ENCODE measurements at places on chromosomes 12 and 14.

DNA sequence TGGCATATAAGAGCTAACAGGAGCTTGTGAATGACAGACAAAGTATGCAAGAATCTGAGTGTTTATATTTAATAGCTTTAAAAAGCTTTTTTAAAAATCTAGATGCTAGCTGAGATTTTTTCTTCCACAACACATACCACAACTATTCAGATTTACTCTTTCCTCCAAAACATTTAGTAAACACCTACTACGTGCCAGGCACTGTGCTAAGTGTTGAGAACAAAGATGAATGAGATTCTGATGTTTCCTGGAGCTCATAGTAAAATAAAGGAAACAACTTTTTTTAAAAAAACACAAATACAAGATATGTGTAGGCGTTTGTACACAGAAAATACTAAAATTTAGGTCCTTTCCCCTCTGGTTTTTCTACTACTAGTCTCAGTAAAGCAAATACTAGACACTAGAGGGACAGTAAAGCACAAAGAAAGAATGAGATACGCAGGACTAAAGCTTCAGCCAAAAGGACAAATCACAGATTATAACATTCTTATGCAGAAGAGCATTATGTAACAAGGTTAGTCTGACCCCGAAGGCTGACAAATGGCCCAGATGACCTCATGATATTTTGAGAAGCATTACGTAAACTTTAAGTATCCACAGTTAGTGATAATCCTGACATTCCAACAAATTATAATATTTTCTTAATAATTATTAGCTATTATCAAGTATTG, 78.6 kb upstream of the PAWR start:
- DNase-seq = no peak

- no peak for DNase-seq
Observed at GRCh38 chr12:104805186-104805585, 152.9 kb downstream of the SLC41A2 start.

- DNase-seq = peak; percentile 72
Observed at GRCh38 chr12:4379405-4379804, at the start of gene FGF23. Gene FGF23 (minus strand): TSS chr12:4379712. CDS start chr12:4379582, 130 bp downstream.

DNA sequence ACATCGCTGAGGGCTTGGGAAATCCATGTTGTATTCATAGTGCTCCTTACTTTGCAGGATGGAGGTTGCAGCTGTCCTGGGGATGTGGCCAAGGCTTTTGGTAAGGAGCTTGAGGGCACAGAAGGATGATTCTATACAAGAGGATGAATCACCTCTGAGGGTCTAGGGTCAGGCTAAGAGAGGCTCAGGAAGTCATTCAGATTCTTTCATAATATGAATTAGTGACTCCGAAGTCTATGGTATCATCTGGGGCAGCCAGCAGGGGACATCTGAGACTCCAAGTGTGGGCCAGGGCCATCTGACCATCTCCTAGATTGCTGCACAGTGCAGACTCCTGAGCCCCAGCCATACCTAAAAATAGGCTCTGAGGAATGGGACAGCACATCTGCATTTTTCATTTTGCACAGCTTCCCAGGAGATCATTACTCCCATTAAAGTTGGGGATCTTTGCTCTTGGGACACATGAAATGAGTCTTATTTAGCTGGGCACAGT, 4.8 kb downstream of the GMPR2 start:
- DNase-seq = no peak

GRCh38 chr12:117854339-117855012, 114.3 kb downstream of the KSR2 start:
- DNase-seq = no peak

DNA sequence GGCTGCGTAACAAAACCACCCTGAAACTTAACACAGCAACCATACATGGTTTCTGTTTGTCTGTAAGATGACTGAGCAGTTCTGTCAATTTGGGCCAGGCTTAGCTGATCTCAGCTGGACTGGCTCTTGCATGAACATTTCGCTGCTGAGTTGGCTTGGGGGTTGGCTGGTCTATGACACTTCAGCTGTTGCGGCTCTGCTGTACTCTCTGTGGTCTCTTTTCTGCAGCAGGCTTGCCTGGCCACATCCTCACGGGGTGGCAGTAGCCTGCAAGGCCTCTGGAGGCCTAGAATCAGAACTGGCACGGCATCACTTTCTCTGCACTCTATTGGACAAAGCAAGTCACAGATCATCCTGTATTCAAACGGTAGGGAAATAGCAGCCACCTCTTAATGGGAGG, 216.2 kb downstream of the BCL11B start:
- DNase-seq = peak; percentile 27

DNA sequence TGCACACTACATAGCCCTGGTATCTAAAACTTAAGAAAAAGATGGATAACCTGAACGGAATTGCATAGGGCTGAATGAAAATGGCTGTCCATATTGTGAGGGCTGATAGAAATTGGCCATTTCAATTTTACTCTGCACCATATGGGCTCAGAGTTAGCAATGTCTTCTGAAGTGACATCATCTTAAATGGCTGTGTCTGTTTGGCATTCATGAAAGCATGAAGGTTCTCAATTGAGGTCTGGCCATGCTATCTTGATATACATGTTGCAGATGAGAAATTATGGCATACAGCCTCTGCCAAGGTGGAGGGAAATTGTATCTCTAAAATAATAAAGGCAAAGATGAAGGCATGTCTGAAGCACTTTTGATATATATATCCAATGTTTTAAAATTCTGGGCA, 226.0 kb upstream of the PDE3A start:
- DNase-seq = no peak

DNA sequence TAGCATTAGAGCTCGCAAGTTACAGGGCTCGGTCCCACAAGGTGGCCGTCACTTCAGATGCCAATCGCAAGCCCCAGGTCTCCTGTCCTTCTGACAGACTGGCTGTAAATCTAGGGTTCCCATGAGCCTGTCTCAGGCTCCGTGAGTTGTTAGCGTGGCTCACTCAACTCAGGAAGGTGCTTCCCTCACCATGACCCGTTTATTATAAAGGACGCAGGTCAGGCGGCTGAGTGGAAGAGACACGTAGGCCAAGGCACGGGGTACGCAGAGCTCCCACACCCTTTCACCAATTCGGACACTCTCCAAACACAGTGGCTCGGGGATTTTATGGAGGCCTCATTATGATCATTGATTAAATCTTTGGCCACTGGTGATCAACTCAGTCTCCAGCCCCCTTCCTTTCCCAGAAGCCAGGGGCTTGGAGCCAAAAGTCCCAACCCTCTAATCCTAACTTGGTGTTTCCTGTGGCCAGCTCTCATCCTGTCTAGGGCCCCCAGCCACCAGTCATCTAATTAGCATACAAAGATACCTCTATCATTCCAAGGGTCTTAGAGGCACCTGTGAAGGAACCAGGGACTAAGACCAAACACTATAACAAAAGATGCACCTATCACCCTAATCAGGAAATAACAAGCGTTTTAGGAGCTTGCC, 25.8 kb upstream of the LRTM2 start:
- no peak for DNase-seq

- no peak for DNase-seq
Observed at GRCh38 chr12:65016881-65017650, 104.0 kb downstream of the WIF1 start.

DNA sequence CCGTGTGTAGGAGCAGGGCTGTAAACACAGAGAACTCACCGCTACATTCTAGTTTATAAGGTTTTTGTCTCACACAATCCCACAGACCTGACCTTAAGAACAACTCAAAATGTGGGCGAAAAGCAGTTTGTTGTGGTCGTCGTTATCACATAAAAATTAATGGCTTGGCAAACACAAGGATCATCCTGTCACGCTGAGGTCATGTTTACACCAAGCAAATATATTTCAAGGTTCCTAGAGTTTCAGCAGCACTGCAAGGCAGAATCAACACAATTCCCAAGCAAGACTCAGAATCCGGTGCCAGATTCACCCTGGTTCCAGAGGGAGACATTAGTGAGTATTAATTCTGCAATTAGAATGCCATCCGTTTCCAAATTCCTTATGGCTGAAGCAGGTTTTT, 30.1 kb upstream of the MAP1LC3B2 start:
- DNase-seq = no peak

- no peak for DNase-seq
Observed at GRCh38 chr12:48311313-48311712, 39.4 kb downstream of the ZNF641 start.

- no peak for DNase-seq
Observed at GRCh38 chr14:105168496-105168978, at the start of gene JAG2. Gene JAG2 (minus strand): TSS chr14:105168776. CDS start chr14:105168420, 356 bp downstream.

GRCh38 chr12:63319386-63319785, 168.4 kb upstream of the AVPR1A start:
- no peak for DNase-seq

DNA sequence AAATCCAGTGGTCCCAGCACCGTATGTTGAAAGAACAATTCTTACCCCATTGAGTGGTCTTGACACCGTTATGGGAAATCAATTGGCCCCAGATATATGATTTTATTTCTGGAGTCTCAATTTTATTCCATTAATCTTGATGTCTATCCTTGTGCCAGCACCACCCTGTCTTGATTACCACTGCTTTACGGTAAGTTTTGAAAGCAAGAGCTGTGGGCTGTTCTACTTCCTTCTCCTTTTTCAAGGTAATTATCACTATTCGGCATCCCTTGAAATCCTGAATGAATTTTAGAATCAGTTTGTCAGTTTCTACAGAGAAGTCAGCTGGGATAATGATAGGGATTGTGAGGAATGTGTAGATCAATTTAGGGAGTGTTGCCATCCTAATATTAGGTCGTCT, 160.8 kb upstream of the SFSWAP start:
- no peak for DNase-seq

GRCh38 chr12:4431866-4432265, 13.7 kb downstream of the FGF6 start:
- no peak for DNase-seq

DNA sequence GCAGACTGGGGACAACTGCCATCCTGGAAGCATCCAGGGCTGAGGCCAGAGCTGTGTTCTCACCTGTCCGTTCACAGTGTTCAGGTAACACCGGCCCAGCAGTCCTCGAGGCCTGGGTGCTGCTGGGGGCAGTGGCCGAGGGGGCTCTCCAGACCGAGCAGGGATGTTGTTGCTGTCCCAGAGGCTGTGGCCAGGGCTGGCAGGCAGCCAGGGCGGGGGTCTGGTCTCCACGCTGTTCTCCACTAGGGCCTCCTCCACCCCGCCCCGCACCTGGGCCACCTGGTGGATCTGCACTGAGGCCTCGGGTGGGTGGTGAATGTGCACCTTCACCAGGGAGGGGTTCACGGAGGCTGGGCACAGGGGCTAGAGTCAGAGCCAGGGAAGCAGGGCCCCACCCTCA, 57.4 kb downstream of the ISCA2 start:
- peak; percentile 22 for DNase-seq

GRCh38 chr14:73785834-73786635, 65.6 kb upstream of the PTGR2 start:
- peak; percentile 80 for DNase-seq

GRCh38 chr14:103232831-103233319, 101.2 kb upstream of the EIF5 start:
- no peak for DNase-seq

GRCh38 chr12:28191051-28192048, 1.1 kb downstream of the CCDC91 start:
- DNase-seq = peak; percentile 55

GRCh38 chr14:54133896-54134295, 177.3 kb upstream of the BMP4 start:
- no peak for DNase-seq

GRCh38 chr12:55842681-55843429, at the start of gene MMP19:
Gene MMP19 (minus strand): TSS chr12:55842936. CDS start chr12:55842830, 106 bp downstream.
- DNase-seq = no peak

- DNase-seq = no peak
Observed at GRCh38 chr12:98110536-98110935, 404.9 kb upstream of the TMPO start.

DNA sequence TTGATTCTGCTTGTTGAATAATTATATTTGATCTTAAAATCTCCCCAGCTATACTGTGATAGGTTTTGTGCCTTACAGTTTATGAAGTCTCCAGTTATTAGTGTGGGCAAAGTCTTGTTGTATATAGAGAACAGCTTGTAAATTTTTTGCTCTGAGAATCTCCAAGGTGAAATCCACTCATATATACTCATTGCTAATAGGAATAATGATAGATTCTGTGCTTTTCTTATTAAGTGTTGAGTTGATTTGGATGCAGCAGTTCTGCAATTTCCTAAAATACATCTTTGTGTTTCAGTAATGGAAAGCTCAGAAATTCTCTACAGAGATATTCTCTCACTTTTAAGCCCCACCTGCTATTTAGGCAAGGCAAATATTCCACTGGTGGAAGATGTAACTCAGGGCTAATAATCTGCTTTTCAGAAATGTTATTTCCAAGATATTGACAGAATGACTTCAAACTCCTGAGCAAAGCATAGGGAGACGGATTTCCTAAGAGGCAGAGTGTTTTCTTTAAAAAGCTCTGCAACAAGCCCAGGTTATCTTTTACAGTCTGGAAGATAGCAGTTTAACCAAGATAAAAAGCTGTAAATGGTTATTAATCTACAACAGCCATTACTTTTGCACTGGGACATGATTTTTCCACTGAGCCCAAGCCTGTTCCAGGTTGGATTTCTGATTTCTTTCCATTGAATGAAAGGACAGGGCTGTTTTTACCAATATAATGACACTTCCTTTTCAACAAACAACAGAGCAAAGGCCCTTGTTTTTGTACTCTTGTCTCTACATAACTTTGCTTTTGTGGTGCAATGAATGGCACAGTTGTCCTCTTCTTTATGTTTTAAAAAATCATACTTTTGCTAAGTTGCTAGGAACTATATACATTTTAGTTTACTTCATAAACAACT, 239.9 kb upstream of the ATP2B1 start:
- DNase-seq = no peak

DNA sequence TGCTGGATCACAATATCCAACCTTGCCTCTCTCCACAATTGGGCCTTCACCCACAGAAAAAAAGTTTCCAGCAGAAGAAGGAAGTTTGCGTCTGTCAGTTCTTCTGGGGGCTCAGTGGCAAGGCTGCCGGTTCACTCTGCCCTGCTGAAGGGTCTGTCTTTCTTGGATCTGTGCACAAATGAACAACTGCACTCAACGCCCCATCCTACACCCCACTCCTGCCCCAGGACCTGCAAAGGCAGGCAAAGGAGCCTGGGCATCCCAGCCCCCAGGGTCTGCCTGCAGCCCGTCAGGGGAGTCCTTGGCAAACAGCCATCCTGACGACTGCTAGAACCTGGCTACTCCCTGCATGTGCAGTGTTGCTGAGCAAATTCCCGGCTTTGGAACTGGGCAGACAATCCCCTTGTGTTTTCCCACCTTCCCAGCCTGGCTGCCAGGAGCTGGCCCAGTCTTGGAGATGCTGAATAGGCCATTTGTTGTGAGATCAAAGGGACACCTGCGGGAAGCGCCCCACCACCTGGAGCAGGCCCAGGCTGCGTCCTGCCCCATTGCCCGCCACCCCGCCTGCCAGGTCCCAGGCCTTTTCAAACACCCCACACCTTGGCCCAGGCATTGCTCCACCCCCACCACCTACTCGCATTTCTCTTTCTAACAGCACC, 311.9 kb downstream of the BCL11B start:
- DNase-seq = no peak

DNA sequence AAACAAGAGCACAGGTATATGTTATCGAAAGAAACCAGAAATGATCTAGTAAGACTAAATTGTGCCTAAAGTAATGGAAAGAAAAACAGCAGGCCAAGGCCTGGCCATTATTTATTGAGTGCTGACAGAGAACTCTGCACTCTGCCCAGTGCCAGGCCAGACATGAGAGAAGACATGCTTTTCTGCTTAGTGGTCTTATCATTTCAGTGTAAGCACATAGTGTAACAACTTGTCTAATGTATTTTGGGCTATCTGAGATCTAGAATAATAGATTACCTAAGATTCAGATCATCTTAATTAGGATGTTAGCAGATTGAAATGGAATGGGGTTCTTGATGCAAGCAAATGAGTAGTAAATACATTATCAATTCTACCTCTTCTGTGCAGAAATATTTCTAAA, 278.3 kb downstream of the AKAP6 start:
- no peak for DNase-seq

- no peak for DNase-seq
Observed at GRCh38 chr12:104650541-104650940, 193.8 kb downstream of the CHST11 start.

All from right hindlimb (tissue), 1 donor.